ENCODE measurements at places on chromosomes 12 and 14.

GRCh38 chr12:562634-563033 is 100.6 kb downstream of the NINJ2 start:
- DNase-seq: no peak

- no peak for DNase-seq
These were observed 17.1 kb downstream of the DYRK2 start for GRCh38 chr12:67665679-67666078.

- DNase-seq: no peak
These were observed 52.3 kb upstream of the RD3L start for GRCh38 chr14:103994535-103995184.

DNA sequence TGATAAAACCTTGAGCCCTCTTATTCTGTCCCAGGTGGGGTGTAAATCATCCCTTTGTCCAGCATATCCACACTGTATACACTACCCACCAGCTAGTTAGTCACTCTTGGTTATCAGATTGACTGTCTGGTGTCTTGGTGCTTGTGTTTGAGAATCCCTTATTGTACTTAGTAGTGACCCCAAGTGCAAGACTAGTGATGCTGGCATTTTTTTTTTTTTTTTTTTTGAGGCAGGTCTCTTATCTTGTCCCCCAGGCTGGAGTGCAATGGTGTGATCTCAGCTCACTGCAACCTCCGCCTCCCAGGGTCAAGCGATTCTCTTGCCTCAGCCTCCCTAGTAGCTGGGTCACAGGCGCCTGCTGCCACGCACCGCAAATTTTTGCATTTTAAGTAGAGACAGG is 5.8 kb downstream of the VRK1 start:
- no peak for DNase-seq

Data from HS-27A (cell line).